ENCODE measurements at places on chromosomes 3 and 15.

DNA sequence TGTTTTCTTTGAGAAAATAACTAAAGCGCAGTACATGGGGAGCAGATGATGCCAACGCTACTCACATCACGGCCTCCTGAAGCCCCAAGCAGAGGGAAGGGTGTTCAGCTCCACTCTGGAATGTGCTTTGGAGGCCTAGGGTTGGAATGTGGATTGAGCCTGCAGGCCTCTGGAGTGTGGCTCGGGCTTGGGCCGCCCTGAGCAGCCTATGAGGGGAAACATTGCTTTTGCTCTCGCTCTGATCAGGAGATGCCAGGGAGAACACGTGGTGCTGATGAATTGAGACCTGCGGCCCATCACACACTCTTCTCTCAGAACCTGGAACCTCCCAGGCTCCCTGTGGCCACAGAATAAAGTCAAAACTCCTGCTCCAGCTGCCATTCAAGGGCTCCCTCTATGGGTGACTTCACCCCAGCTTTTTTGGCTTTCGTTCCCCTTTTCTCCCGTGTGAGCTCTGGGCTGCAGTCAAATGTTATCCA is 23.3 kb downstream of the CCDC13 start:
- DNase-seq, result peak; percentile 4

DNA sequence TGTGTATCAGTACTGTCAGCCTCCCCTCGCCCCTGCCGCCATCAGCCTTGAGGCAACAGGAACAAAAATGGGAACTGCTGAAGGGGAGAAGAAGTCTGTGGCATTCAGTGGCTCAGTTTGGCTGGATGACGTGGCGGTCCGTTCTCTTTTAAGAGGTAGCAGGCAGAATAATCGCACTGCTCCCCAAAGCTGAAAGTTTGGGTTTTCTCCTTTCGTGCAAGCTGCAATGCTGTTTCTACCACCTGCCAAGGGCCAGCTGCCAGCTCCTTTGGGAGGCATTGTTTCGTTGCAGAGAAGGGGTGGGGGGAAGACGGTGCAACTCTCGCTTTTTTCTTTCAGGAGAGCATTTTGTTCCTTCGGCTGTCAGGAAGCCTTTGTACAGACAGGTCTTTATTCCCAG is 369.6 kb upstream of the RORA start:
- no peak for DNase-seq

DNA sequence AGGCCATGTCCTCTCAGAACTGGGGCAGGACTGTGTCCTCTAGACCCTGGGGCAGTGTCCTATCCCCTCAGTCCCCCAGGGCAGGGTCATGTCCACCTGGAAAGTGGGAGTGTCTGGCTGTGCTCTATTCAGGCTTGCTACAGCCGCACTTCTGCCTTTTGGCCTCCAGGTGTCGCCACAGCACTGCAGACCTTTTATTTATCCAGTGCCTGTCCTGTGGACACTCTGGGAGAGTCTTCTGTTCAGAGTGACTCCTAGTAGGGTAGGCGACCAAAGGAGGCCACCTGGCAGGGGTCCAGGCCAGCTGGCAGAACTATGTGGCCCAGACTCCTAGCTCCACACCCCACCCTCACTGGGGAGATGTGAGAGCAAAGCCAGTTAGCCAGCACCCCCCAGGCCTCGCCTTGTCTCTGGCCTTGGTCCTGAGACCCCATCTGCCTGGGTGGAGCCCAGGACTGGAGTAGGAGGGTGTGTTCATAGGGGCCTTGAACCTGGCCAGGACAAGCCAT is 3.9 kb downstream of the TMIE start:
- peak; percentile 70 for DNase-seq

DNA sequence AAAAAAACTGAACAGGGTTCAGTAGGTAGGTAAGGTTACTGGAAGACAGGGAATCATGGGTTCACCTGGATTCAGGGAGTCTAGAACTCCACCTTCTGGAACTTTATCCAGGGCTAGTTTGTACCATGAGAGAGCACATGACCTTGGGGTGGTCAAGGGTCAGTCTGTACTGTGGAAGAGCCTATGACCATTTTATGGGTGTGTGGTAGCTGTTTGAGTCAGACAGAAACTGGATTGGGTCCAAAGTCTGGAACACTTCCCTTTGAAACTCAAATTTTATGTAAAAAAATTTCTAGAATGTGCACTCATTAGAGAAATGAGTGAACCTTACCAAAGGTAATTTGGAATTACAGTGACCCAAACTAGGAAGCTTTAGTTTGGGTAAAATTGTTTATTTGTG is 486.0 kb upstream of the AGTR1 start:
- no peak for DNase-seq

- DNase-seq, result no peak
Observed at GRCh38 chr3:101117980-101118379, 124.8 kb upstream of the ABI3BP start.

DNA sequence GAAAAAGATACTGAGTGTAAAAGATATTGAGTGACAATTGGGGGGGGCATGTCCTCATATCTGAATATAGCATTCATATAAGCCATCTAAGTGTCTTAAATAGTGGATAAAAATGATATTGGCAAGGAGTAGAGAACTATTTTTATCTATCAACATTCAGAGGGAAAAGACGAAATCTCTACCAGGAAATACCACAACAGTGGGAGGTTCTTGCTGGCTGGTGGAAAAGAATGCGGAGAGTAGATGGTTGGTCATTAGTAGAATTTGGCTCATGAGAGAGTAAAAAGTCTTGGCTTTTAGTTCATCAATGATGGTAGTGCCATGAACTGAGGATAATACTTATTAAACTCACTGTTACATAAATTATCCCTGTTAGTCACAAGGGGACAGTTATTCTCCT is 4.8 kb upstream of the TCF12 start:
- DNase-seq, result no peak

- DNase-seq, result no peak
Observed at GRCh38 chr3:13401149-13401548, 19.0 kb downstream of the NUP210 start.

- DNase-seq, result no peak
Observed at GRCh38 chr3:87333393-87333892, 57.1 kb upstream of the POU1F1 start.

- no peak for DNase-seq
Observed at GRCh38 chr3:43957553-43957952, 266.8 kb downstream of the ABHD5 start.

GRCh38 chr15:29259233-29259632 is 10.4 kb downstream of the NSMCE3 start:
- DNase-seq, result no peak

- no peak for DNase-seq
Observed at GRCh38 chr3:77601823-77602415, 562.0 kb downstream of the ROBO2 start.

DNA sequence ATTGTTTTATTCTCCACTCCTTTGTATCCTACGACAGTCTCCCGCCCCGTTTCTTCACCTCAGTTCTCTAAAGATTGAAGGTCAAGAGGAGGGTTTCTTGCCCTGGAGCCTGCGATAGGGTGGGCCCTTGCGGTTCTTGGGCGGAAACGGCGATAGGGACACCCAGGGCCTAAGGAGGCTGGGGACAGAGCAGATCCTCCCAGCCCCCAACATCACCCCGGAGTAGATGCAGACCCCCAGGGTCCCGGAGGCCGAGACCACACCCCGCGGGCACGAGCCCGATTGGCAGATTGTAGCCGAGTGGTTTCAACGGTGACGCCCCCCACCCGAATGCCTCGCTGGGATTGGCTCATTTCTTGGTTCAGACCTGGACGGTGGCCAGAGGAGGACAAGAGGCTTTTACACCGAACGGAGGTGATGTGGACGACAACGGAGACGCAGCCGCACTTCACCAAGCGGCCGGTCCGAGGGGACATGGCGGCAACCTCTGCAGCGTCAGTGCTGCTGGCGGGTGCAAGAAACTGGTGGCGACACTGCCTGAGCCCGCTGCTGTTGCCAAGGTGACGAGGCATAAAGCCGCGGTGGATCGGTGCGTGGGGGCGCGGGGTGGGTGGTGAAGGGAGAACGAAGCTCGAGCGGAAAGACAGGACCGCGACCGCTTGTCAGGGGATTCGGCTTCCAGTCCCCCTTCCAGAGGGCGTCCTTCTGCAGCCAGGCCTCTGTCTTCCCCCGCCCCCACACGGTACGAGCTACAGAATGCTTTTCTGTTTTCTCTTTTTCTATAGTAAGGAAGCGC is 19.0 kb upstream of the MCF2L2 start:
- peak; percentile 84 for DNase-seq

DNA sequence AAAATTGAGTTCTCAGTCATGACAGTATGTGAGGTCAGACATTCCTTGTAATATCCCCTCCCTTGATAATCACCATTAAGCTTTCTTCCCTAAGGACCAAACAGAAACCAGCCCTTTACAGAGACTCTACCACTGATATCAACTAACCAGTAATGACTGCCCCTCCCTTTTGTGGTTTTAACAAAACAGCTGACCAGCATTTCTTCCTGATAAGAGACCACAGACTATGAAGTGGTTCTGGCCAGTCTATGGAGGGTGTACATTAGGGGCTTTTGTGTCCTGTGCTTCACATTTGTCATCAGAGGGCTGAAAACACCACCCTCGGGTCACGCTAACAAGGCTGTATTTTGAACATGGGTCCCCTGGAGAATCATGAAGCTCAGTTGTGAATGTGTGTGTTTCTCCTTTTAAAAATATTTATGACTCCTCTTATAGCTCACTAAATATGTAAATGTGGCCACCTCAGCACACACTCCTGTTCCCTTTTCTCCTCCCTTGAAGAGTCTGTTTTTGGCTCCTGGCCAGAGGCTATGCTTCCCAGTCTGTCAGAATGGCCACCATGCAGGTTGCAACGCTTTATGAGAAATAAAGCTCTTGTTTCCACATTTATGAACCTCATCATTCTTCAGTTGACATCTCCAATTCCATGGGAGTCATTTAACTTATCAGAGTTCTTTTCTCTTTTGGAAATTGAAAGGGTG is 239.3 kb downstream of the CPNE4 start:
- no peak for DNase-seq

- no peak for DNase-seq
Observed at GRCh38 chr3:155391104-155391503, 97.6 kb upstream of the STRIT1 start.

DNA sequence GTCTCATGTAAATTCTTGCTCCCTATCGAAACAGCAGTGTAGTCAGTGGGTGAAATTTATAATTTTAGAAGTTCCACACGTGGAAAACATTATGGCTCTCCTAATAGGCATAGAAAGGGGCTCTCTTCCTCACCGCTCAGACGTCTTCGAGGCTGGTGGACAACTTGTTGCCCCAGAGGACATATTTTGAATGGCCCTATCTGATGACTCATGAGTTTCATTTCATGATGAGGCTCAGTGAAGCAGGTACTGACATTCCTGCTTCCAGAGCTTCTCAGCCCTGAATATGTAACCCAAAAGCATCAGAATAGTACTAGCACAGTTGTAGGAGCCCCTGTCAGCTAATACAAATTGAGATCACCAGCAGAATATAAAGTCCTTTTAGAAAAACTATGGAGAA is 117.9 kb downstream of the HERC1 start:
- no peak for DNase-seq
